Thymus (tissue), 14 donors: ENCODE measurements at places on chromosomes 5 and 9.
A peak's percentile ranks its signal among the peaks of the same experiment; 100 is the strongest.

GRCh38 chr9:38088006-38088925 is 19.2 kb upstream of the SHB start:
- no peak overlapping the region for H3K4me3 ChIP-seq
- no peaks in the 10 kb centered on the region for H3K36me3 ChIP-seq
- no peaks in the 10 kb centered on the region for H3K27me3 ChIP-seq
- no peak for DNase-seq

DNA sequence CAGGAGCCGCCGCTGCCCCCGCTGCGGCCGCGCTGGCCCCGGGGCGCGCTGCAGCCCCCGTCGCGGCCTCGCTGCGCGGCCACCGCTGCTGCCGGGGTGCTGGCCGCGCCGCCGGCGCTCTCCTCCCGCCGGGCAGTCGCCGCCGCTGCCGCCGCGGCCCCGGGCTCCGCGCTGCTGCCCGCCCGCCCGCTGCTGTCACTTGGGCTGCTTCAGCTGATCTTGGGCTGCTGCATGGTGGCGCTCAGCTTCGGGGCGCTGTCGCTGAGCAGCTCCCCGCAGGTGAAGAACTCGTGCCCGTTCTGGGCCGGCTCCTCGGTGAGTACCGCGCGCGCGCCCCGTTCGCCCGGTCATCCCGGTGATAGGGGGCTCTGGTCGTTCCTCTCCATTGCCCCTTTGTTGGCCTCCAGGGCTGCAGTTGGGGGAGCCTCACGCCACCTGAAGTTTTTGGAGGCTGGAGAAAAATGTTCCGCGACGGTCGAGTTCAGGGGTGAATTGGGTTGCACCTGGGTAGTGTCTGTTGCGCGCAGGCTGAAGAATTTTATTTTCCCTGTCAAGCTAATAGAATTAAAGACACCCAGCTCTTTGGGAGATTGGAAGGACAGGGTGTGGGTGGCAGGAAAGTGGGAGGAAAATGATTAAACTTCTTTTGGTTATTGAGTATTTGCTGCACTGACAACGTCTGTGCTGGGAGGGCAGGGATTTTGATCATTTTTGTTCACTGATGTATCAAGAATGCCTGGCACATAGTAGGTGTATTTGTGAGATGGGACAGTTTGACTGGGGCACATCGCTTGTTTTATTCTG is 596 bp downstream of the ENTREP1 start:
- no peak for DNase-seq
- H3K4me3 ChIP-seq = peak overlapping the region; percentile 37
- H3K4me1 ChIP-seq = no peaks in the 10 kb centered on the region
- no peaks in the 10 kb centered on the region for H3K36me3 ChIP-seq

DNA sequence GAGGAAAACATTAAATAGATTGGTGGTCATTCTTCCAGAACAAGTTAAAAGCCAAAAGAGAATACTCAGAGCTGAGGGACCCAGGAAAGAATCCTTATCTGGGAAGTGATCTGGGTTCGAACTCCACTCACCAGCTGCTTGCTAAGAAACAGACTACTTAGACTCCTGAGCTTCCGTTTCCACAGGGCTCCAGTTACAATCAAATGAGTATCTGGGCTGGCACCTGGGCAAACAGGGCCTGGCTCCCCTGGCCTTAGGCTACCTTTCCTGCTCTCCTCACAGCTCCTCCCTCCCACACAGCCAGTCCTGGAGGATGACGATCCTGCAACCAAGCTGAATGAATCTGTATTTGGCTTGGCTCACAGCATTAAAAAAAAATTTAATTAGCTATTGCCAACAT is 2.5 kb downstream of the MAPK9 start:
- no peak overlapping the region for H3K4me3 ChIP-seq
- no peaks in the 10 kb centered on the region for H3K27me3 ChIP-seq
- H3K36me3 ChIP-seq = peaks cover 5% of the 10 kb centered on the region

DNA sequence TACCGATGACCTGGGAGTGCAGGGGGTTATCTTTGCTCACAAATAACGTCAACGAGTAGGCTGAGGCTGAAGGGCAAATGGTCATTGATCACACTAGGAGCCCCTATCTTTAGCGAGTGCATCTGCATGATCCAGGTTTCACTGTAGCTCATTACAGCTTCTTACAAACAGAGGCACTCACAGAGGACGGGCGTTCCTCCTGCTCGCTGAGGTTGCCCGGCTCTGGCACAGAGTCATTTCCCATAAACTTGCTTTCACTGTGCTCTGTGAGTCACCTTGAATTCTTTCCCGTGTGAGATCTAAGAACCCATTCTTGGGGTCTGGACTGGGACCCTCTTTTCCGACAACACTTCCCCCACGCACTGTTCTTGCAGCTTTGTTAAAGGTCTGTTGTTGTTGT is 1.9 kb upstream of the PAEP start:
- no peak overlapping the region for H3K27ac ChIP-seq
- no peaks in the 10 kb centered on the region for H3K4me1 ChIP-seq
- no peak overlapping the region for H3K4me3 ChIP-seq
- H3K27me3 ChIP-seq = no peaks in the 10 kb centered on the region
- no peaks in the 10 kb centered on the region for H3K36me3 ChIP-seq
- no peak for DNase-seq

DNA sequence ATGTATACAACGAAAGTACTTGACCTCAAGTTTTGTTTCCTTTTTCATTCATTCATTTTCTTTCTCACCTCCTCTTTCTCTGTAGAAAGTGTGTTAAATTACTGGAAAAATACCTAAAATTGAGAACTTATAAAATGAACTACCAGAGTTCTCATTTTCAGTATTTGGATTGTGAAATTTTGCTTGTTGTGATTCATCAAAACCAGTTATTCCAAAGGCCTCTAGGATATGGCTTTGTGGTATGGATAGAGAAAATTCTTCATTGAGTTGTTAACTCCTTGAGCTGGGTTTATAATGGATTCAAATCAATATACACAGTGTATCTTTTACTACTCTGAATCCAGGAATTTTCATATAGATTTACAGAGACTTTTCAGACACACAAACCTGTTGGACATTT is 287.6 kb downstream of the KDM4C start:
- peaks cover 29% of the 10 kb centered on the region for H3K36me3 ChIP-seq
- no peaks in the 10 kb centered on the region for H3K27me3 ChIP-seq

- peaks cover 10% of the 10 kb centered on the region for H3K36me3 ChIP-seq
- H3K4me3 ChIP-seq = no peak overlapping the region
- no peak overlapping the region for H3K27ac ChIP-seq
- H3K27me3 ChIP-seq = no peaks in the 10 kb centered on the region
- H3K4me1 ChIP-seq = no peaks in the 10 kb centered on the region
- no peak for DNase-seq
Measured at GRCh38 chr5:58985759-58986158, 402.9 kb downstream of the RAB3C start.

GRCh38 chr9:27383524-27383923 is 86.6 kb upstream of the EQTN start:
- H3K27ac ChIP-seq = no peak overlapping the region
- no peaks in the 10 kb centered on the region for H3K27me3 ChIP-seq
- no peak for DNase-seq
- no peak overlapping the region for H3K4me3 ChIP-seq

DNA sequence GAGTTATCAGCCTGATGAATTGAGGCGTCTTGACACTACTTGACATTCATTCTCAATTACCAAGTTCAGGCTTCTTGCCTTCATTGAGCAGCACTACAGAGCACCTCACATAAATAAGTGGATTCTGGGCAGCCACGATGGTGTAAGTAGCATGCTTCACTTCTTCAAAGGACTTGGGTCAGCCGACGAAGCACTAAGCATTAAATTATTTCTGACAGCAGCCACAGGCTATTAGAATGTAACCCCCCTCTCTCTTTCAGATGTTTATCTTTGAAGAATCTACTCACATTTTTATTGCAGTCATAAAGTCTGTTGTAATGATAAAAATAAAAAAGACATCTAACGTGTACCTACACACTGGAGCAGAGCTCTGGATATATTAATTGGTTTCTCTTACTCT is 45.9 kb upstream of the VPS13A start:
- H3K27ac ChIP-seq = no peak overlapping the region
- no peak overlapping the region for H3K4me3 ChIP-seq
- H3K36me3 ChIP-seq = no peaks in the 10 kb centered on the region

GRCh38 chr9:101705135-101705661 is 33.2 kb downstream of the GRIN3A start:
- H3K4me1 ChIP-seq = no peaks in the 10 kb centered on the region
- peak overlapping the region; percentile 24 for H3K4me3 ChIP-seq
- no peak for DNase-seq
- H3K27me3 ChIP-seq = no peaks in the 10 kb centered on the region
- no peak overlapping the region for H3K27ac ChIP-seq

- DNase-seq = no peak
- H3K4me1 ChIP-seq = peaks cover 17% of the 10 kb centered on the region
- H3K27me3 ChIP-seq = no peaks in the 10 kb centered on the region
- H3K4me3 ChIP-seq = no peak overlapping the region
- H3K36me3 ChIP-seq = no peaks in the 10 kb centered on the region
- H3K27ac ChIP-seq = no peak overlapping the region
Measured at GRCh38 chr5:52893105-52893504, 96.0 kb upstream of the ITGA2 start.

- no peak overlapping the region for H3K4me3 ChIP-seq
- DNase-seq = no peak
- no peaks in the 10 kb centered on the region for H3K27me3 ChIP-seq
Measured at GRCh38 chr5:142688281-142688989, 2.5 kb upstream of the FGF1 start.

DNA sequence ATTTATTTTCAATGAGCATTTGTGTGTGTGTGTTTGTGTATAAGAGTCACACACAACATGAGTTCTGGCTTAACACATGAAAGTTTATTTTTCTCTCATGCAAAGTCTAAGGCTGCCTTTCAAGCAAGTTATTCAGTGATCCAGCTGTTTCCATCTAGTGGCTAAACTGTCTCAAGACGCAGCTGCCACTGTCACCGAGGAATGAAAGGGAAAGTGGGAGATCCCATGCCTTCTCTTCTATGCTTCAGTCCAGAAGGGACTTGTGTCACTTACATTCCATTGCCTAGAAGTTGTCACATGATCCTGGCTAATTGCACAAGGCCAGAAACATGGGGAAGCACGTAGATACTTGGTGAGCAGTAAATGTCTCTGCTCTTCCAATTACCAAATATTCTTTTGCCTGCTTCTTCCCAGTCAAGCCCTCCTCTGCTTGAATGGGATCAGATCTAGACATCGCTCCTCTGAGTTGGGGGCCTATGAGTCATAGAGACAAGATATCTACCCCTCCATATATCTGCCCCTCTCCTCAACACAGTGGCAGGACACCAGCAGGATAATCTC is 30.4 kb upstream of the SLIT3 start:
- DNase-seq = no peak
- no peak overlapping the region for H3K27ac ChIP-seq
- no peaks in the 10 kb centered on the region for H3K36me3 ChIP-seq
- H3K27me3 ChIP-seq = no peaks in the 10 kb centered on the region

DNA sequence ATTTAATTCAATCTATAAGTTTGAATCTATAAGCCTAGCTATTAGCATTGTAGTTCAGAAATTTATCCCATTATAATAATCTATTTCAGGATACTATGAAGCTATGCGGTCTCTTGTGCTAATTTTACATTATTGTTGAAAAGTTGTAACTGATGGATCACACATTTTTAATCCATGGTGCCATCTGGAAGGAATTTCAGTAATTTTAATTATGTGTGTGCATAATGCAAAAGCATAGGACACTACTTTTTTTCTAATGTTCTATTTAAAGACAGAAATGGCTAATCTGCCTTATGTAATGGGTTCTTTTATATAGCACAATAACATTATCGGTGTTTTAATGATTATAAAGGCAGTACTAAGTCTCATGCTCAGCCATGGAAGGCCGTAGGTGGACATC is 90.6 kb downstream of the HOMER1 start:
- H3K4me3 ChIP-seq = no peak overlapping the region
- no peaks in the 10 kb centered on the region for H3K36me3 ChIP-seq
- no peak for DNase-seq
- no peaks in the 10 kb centered on the region for H3K27me3 ChIP-seq
- H3K4me1 ChIP-seq = no peaks in the 10 kb centered on the region
- no peak overlapping the region for H3K27ac ChIP-seq

DNA sequence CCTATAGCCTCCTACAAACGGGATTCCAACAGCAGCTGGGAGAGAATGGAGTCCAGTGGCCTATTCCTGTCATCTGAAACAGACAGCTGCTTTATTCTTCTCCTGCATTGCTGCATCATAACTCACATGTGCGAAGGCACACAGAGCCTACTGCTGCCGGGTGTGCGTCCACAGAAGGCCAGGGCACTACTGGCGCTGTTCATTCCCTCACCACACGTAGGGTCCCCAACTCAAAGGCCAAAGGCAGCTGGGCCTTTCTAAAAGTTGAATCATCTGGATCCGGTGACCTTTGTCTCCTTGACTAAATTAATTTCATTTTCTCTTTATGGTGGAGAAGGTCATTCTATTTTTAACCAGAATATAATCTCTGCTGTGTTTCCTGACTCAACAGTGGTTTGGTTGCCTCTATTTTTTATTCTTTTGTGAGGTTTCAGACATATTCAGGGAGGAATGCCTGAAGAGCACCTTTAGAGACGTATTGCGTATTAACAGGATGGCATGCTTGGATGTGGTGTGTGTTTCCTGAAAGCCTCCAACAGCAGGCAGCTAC is 10.8 kb upstream of the SPATA24 start:
- no peak overlapping the region for H3K27ac ChIP-seq
- H3K4me1 ChIP-seq = peaks cover 2% of the 10 kb centered on the region

GRCh38 chr5:177467436-177467835 is 6.0 kb downstream of the DBN1 start:
- peaks cover 16% of the 10 kb centered on the region for H3K4me1 ChIP-seq
- H3K27ac ChIP-seq = no peak overlapping the region
- H3K27me3 ChIP-seq = no peaks in the 10 kb centered on the region
- DNase-seq = no peak
- no peak overlapping the region for H3K4me3 ChIP-seq
- peaks cover 45% of the 10 kb centered on the region for H3K36me3 ChIP-seq

- H3K27me3 ChIP-seq = no peaks in the 10 kb centered on the region
- peaks cover 36% of the 10 kb centered on the region for H3K4me1 ChIP-seq
- H3K36me3 ChIP-seq = peaks cover 11% of the 10 kb centered on the region
- H3K4me3 ChIP-seq = no peak overlapping the region
- DNase-seq = no peak
- no peak overlapping the region for H3K27ac ChIP-seq
Measured at GRCh38 chr9:128057724-128058409, 9.3 kb downstream of the NAIF1 start.

DNA sequence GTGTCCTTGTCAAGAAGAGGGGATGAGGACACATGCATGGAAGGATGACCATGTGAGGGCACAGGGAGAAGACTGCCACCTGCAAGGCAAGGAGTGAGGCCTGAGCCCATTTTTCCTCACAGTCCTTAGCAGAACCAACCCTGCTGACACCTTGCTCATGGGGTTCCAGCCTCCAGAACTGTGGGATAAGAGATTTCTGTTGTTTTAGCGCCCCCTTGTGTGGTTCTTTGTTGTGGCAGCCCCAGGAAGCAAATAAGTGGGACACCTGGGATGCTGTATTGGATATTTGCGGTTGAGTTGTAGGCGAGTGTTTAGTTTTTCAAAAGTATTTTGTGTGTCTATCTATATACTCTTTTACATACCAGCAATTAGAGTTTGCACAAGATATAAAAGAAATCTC is 206.4 kb downstream of the NXNL2 start:
- no peak overlapping the region for H3K4me3 ChIP-seq
- DNase-seq = no peak
- peaks cover 2% of the 10 kb centered on the region for H3K4me1 ChIP-seq
- no peaks in the 10 kb centered on the region for H3K36me3 ChIP-seq
